ENCODE measurements at places on chromosomes 6 and 20.

- DNase-seq: no peak
Observed at GRCh38 chr20:3814928-3815495, 5.3 kb upstream of the AP5S1 start.

- no peak for DNase-seq
Observed at GRCh38 chr6:143040018-143040417, 20.7 kb upstream of the AIG1 start.

GRCh38 chr20:36060676-36061075, 92.3 kb downstream of the CNBD2 start:
- no peak for DNase-seq

DNA sequence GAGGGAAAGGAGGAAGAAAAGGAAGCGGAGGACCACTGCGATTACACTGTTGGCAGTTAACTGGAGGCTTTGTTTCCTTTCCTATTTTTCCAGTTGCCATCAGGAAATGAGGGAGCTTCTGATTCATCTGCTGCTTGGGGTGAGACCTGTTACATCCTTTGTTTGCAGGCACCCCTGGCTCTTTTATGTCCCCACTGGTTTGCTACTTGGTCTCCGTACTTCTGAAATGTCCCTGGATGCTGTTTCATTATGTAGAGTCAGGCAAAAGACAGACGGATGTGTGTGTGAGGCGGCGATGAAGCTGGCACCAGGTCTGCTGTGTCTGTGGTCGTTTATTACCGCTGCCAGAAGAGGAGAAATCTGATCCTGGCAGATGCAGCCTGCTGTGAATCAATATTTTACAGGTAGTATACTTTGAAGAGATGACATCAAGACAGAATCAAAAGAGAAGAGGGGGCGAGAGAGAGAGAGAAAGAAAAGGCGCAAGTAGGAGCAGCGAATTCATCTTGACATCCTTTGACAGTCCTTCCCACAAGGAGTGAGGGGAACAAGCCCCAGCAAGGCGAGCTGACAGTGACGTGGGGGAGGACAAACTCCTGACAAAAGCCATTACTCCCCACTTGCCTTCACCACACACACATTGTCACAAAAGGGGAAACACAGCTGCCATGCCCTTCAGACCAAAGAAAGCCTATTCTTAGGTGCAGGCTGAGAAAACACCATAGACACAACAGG, 145.9 kb upstream of the FBXL4 start:
- no peak for DNase-seq

- no peak for DNase-seq
Observed at GRCh38 chr6:31490115-31490873, 7.7 kb upstream of the MICB start.

GRCh38 chr6:160010067-160010466, 41.2 kb downstream of the IGF2R start:
- no peak for DNase-seq

DNA sequence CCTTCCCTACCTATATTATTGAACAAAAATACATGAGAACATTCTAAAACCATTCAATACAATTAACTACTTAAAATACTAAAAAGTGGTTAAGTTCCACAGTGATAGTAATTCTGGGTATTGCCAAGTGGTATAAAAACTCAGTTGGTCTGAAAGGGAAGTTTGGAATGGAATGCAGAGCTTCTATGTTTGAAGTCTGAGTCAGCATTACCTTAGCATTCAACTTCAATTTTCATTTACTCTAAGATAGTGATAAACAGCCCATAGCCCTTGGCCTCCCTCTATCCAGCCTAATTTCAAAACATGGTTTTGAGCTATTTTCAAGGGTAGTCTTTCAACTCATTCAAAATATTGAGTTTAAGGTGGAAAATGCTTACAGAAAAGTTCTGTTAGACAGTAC, 140.4 kb upstream of the ASCC3 start:
- DNase-seq: no peak

GRCh38 chr20:59273739-59274357, 26.6 kb upstream of the EDN3 start:
- DNase-seq: no peak

- DNase-seq: no peak
Observed at GRCh38 chr20:23526850-23527249, 35.9 kb downstream of the CST8 start.

- no peak for DNase-seq
Observed at GRCh38 chr6:14001329-14002012, 76.7 kb downstream of the RNF182 start.

- DNase-seq: no peak
Observed at GRCh38 chr6:141990840-141991239, 141.9 kb upstream of the GJE1 start.

GRCh38 chr20:51968151-51968550, 165.8 kb upstream of the SALL4 start:
- no peak for DNase-seq

DNA sequence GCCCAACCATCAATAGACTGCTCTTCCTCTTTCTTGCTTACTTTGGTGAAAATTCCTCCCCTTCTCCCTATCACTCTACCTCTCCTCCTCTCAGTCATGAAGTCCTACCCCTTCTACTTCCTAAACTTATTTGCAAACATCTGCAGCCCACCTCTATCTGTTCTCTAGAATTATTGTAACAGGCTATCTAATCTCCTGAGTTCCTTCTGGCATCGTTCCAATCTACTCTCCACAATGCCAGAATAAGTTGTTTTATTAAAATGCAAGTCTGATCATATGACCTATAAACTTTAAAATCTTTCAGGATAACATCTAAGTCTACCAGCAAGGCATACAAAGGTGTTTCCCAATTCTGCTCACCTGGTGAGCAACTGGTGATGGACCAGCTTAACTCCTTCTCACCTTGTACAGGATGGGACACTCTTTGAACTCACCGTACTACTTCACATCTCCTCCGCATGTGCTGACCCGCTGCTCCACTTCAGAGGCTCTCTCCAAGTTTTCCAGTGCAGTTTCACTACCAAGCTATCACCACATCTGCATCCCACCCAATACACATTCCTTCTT, 7.9 kb downstream of the CD164 start:
- no peak for DNase-seq

- no peak for DNase-seq
Observed at GRCh38 chr6:80006541-80006940, 2.1 kb downstream of the TTK start.

DNA sequence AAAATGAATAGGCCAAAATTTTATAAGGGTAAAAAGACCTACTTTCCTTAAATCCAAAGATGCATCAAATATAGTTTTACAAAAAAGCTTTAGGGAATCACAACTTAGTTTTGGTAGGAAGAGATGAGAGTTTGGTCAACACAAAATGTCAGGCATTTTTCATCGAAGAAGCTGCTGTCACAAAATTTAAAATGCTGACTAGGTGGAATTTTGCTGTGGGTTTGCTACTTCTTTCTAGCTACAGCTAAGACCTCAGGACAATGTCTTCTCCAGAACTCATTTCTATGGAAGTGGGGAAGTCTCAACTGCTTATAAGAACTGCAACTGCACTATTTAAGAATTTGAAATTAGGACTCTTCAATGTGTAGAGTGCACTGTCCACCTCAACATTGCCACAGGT, 351.1 kb downstream of the HAO1 start:
- no peak for DNase-seq

- no peak for DNase-seq
Observed at GRCh38 chr6:26437550-26437949, 2.8 kb upstream of the BTN3A3 start.

DNA sequence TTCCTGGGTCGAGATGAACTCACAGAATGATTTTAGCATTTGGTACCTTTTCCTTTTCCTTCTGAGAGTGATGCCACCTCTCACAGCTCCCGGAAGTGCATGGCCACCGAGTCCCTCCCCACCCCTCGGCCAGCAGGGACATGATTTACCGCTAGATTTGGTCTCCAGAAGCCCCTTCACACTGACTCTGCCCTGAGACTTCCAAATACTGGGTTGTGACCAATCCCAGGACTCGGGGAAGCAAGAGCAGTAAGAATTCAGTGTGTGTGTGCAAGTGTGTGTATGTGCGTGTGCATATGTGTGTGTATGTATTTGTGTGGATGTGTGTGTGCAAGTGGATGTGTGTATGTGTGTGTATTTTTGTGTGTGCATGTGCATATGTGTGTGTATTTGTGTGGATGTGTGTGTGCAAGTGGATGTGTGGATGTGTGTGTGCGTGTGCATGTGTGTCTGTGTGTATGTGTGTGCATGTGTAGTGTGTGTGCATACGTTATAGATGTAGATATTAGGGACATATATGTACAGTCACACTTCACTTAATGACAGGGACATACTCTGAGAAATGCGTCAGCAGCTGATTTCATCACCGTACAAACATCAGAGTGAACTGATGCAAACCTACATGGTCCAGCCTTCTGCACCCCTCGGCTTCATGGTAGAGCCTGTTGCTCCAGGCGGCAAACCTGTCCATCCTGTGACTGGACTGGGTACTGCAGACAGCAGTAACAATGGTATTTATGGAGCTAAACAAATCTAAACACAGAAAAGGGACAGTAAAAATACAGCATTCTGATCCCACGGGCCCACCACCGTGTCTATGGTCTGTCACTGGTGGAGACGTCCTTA, 374.5 kb downstream of the TAF4 start:
- no peak for DNase-seq
